Right ventricle myocardium inferior (tissue), 1 donor: ENCODE measurements at places on chromosomes 16 and 17.
A peak's percentile ranks its signal among the peaks of the same experiment; 100 is the strongest.

GRCh38 chr17:74187761-74188160, 15.7 kb upstream of the RPL38 start:
- DNase-seq = no peak

DNA sequence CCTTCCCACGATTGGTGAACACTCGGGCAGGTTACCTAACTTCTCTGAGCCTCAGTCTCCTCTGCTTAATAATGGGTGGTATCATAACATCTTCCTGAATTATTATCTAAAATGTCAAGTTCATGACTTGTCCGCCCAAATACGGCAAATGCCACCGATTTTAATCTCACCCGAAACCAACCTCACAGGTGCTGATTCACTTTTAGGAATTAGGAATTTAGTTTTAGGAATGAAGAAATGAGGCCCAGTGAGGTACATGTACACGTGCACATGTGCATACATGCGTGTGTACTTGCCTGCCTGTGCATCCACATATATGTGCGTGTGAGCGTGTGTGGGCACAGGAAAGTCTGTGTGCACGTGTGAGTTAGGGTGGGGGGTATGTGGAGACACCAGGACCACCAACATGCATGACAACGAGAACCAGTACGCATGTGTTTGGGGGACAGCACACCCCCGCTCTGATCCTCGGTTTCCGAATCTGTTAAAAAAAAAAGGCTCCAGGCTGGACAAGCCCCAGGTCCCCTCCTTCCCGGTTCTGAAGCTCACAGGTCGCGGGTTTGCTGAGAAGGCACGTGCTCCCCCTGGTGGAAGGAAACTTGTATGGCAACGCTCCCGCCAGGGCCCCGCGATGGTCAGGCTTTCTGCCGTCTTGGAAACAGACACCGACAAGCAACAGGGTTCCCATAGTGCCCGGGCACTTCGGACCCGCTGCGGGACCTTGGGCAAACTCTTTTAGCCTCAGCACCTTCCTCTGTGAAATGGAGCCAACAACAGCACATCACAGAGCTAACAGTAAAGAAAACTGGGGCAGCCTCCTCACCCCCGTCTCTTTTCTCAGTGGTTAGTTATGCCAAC, 219.2 kb downstream of the RBFOX3 start:
- DNase-seq = peak; percentile 76

DNA sequence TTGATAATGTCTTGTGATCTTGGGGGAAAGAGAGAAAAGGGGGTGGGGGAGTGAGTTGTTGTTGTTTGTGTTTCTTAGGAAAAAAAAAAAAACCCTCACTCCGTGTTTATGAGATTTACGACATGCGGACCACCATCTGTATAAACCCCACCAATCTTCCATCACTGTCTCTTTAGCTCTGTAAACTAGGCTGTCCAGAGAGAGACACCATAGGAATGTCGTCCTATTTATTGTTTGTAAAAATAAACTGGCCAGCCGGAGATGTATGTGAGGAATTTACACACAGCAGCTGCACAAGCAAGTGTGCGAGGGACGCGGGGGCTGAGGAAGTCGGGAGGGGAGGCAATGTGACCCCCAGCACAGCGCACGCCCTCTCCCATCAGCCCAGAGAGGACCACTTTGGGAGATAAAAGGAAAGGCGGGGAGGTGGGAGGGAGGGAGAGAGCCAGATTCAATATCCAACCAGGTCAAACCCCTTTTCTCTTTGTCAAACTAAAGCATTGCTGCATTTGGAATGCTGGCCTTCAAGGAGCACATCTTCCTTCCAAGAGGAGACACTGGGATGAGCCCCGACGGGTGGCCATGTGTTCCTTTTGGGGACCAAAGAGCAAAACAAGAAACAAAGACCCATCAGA, 136.2 kb upstream of the SALL1 start:
- DNase-seq = no peak

GRCh38 chr17:6713130-6713917, at the start of gene SLC13A5:
Gene SLC13A5, minus strand, starts transcription at chr17:6713369. Its CDS starts 36 bp downstream, at chr17:6713333.
- DNase-seq = no peak

GRCh38 chr17:32746280-32746679, 130.6 kb downstream of the MYO1D start:
- no peak for DNase-seq

DNA sequence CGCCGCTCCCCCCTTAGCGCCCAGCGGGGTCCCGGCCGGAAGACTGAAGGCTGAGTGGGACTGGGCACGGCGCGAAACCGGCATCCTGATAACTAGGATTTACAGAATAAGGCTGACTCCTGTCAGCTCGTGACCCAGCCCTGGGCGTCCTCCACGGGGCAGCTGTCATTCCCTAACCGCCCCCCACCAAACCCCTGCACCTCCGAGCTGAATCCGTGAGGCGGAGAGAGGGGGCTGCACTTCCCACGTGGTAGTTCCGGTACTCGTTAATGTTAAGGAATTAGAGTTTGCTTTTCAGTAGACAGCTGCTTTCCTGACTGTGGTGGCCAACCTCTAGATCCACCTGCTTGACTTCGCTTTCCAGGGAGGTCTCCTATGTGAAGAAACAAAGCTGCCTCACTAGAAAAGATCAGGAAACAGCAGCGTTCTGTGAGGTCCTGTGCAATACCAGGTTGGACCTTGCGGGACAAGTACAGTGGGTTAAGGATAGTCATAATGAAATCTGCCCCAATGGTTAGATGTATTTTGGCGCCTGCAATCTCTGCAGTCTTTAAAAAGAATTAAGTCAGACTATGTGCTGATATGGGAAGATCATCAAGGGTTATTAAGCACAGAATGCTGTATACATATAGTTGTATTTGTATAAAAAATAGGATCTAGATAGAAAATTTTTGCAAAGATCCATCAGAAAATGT, 1.1 kb upstream of the WBP2 start:
- no peak for DNase-seq

- no peak for DNase-seq
Measured at GRCh38 chr16:9049241-9049640, 42.2 kb upstream of the HAPSTR1 start.

GRCh38 chr17:71110326-71110725, 941.0 kb downstream of the KCNJ2 start:
- no peak for DNase-seq

GRCh38 chr16:22897184-22897583, 83.2 kb downstream of the HS3ST2 start:
- DNase-seq = no peak

DNA sequence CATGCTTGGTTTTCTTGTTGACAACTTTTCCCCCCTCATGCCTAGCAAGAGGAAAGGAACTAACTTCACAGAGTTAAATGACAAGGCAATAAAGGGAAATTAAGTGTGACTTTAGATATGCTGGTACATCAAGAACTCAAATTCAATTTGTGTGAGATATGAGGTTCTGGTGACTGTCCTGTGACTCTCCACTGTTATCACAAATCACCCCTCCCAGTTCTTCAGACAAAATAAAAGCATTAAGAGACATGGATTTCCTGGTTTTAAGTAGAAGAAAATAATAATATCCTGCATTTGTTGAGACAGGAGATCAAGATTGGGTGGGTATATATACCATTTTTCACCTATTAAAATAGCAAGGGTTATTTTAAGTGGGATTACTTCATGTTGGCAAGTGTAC, 46.2 kb downstream of the SNTB2 start:
- no peak for DNase-seq

- DNase-seq = no peak
Measured at GRCh38 chr17:19702217-19702641, 14.2 kb downstream of the SLC47A2 start.

- no peak for DNase-seq
Measured at GRCh38 chr17:14070344-14070984, 1.2 kb downstream of the COX10 start.

DNA sequence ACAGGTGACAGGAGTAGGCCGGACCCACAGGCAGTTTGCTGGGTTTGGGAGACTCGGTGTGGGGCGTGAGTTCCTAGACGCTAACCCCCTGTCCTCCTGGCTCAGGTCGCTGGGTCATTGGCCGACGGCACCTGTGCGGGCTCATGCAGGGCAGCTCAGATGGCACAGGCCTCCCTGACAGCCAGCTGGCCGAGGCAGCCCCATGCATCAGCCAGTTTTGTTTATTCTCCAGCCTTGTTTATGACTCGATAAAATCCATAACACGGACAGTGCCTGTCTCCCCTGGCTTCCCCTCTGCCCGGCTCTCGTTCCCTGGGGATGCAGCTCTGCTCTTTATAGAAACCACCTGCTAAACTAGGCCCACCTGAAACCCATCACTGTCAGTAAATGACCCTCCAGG, 46.0 kb downstream of the SDK2 start:
- peak; percentile 60 for DNase-seq

DNA sequence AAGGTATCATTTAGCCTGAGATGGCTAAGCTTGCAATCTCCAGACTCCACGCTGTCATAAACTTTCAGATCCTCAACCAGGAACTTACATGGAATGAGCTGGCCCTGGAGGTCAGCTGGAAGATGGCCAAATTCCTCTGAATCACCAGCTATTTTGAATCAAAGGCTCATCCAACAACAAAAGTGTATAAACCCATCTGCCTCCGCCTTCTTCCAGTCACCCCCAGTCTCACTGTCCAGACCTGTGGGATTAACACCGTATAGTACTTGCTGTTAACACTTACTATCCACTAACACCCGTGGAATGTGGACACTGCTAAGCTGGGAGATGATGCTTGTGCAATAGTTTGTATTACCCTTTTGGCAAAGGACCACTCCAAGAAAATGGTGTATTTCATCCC, 1.9 kb upstream of the LCMT1 start:
- no peak for DNase-seq

- DNase-seq = no peak
Measured at GRCh38 chr17:53316073-53316472, 506.7 kb upstream of the KIF2B start.

- no peak for DNase-seq
Measured at GRCh38 chr17:63696381-63696961, 3.5 kb downstream of the LIMD2 start.

GRCh38 chr17:42142371-42142896, 12.4 kb downstream of the RAB5C start:
- no peak for DNase-seq

GRCh38 chr16:54980821-54981220, 50.2 kb downstream of the IRX5 start:
- DNase-seq = no peak
